Suppressor macrophage treated with lipopolysaccharide for 1 hour (primary cell): ENCODE measurements at places on chromosomes 5 and 9.

- DNase-seq = no peak
These were observed 202.9 kb upstream of the WWC1 start for GRCh38 chr5:168088410-168089173.

DNA sequence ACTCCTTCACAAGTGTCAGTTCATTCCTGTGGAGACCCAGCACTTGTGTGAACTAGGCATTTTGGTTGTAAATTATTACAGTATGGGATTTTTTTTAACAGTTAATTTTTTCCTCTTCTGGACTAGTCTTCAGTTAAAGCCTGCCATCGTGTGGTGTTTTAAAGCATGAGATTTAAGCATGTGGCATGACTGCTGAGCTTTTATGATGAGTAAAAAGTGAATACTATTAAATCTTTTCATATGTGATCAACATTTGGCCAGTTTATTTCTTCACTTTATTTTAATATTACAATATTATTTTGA, 25.0 kb downstream of the LMNB1 start:
- peak; percentile 72 for DNase-seq

- DNase-seq = peak; percentile 84
These were observed 56.1 kb downstream of the MEF2C start for GRCh38 chr5:88826646-88827585.

DNA sequence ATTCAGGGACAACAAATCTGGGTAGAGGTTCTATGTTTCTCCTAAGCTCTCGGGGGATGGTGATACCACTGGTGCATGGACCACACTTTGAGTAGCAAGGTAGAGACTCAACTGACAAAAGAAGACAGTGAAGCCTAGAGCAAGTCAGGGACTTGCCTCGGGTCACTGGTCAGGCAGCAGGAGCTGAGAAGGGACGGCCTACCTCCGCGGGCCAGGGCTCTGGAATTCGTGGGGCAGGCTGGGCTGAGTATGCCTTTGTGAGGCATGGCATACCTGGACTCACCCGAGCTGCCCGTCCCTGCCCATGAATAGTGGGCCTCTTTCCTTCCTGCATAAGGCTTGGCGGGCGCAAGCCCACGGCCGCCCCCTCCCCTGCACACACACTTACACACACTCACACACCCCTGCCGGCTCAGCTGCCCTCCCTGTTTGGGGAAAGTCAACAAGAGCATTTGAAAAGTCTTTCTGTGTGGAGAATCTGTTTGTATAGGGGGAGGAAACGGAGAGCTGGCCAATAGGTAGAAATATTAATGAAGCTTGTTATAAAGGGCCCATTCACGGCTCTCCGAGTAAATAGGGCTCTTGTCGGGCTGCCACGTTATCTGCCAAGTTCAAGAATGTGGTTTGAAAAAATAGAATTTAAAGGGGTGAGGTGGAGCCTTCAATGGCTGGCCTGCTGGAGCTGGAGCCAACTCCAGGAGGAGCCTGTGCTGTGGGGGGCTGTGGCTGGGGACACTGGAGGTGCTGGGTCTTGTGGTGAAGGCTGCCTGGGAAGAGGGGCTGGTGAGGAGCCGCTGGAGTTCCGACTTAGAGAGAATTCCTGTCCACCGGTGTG, 19.1 kb upstream of the KIF12 start:
- DNase-seq = no peak

- no peak for DNase-seq
These were observed 53.8 kb downstream of the RAD23B start for GRCh38 chr9:107336718-107337360.

- no peak for DNase-seq
These were observed 65.9 kb downstream of the GABBR2 start for GRCh38 chr9:98642661-98643312.

DNA sequence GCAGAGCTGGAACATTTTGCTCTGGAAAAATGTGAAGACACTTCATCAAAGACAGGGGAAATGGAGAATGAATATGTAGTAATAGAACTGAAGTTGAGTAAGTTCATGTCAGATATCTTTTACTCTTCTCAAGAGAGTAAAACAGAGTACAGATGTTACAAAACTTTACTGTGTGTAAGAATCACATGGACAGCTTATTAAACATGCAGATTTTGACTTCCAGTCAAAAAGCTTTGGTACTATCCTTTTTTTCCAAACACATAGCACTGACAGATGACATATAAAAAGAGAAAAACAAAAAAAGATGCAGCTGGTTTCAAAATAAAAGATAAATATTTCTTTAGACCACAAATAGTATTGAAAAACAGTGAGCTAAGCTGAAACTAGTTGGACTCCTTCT, 115.4 kb downstream of the FBN2 start:
- DNase-seq = no peak

DNA sequence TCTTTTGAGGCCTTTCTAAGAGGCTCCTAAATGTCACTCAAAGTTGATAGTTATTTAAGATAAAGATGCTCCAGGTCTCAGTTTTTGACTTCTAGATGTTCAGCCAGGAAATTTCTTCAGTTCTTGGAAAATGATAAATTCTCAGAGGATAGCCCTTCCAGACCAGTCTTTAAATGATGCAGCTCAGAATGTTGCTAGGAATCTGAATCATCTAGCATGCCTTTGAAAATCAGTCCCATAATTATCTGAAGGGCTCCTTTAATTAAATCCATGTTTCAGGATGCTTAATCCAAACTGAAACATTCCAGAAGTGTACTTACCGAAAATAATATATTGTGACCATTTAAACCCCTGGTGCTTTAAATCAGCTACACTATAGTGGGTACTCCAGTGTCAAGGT, 107.5 kb upstream of the FBN2 start:
- DNase-seq = no peak

DNA sequence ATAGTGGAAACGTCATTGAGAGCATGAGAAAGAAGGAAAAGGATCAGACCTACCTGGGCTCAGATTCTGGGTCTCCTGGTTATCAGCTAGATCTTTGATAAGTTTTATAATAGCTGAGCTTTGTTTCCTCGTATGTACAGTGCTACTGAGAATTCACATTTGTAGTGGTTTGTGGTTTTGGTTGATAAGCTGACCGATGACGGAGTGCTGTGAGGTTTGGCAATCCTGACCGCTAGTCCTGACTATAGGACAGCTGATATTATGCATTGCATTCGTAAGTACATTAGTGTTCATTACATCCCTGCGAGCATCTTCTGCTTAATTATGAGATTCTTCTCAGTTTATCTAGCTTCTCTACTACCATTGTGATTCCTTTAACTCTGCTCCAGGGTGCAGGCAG, 190.7 kb upstream of the SLC27A6 start:
- no peak for DNase-seq

DNA sequence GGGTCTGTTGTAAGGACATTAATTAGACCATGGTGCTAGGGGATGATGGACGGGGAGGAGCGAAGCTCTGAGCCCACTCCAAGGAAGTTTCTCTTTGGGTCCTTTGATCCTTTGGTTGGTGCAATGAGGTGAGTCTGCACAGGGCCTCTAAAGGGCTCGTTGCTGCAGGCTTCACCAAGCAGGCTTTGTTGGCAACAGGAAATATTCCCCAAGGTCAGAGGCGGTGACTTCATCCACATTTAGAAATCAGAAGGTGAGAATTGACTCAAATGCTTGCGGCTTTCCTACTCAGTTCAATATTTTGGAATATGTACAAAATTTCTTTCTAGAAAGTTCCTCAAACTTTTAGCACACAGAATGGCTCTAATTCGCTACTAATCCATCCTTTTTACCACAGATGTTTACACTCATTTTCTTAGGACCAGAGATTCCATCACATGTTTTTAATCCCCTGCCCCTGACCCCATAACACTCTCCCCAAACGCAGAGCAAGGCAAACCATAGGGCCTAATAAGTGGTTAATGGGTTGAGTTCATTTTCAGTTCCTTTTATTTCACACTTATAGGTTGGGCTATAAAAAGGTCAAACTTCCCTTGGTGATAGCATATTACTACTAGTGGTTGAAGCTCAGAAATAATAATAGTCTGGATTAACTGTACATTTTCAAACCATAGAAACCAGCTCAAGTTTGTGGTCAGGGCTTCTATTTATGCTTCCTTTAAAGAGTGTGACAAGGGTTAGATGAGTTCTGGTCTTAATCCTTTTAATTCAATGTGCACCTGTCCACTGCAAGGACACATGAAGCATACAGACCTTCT, 37.3 kb upstream of the TMEM252 start:
- DNase-seq = no peak

DNA sequence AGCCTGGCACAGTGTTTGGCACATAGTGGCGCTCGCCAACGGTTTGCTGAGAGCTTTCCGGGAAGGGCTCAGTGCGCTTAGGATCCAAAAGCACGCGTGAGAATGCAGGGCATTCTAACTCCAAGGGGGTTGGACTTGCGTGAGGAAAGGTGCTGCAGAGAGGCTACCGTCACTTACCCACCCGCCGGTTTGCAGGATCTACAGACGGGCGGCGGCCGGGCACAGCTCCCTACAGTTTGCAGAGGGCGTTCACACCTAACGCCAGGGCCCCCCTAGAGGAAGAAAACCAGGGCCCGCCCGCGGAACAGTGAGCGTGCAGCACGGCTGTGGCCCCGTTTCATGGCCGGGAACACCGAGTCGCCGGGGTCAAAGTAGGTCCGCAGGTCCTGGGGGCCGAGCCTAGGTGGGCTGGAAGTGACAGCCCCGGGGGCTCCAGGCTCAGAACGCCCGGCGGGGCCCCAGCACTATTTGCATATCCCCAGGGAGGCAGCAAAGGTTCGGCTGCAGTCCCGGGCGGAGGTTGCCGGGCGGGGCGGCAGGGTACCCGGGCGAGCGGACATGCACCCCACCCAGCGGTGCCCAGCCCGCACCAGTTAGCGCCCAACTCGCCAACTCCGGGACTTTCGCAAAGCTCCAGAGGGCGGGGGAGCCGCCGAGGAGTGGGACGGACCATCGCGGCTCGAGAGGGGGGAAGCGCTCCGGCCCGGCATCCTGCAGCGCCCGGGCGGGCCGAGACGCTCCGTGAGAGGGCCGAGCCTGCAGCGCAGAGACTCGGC, 526 bp upstream of the GALNT10 start:
- DNase-seq = peak; percentile 92

GRCh38 chr5:76954383-76954763, 1.5 kb downstream of the CRHBP start:
- DNase-seq = peak; percentile 15

- DNase-seq = no peak
These were observed 180.6 kb downstream of the HSPA4 start for GRCh38 chr5:133232435-133232834.

GRCh38 chr5:104913841-104914281, 1351.3 kb upstream of the NUDT12 start:
- DNase-seq = no peak

- DNase-seq = no peak
These were observed 928.5 kb downstream of the TLE4 start for GRCh38 chr9:80500300-80500699.

DNA sequence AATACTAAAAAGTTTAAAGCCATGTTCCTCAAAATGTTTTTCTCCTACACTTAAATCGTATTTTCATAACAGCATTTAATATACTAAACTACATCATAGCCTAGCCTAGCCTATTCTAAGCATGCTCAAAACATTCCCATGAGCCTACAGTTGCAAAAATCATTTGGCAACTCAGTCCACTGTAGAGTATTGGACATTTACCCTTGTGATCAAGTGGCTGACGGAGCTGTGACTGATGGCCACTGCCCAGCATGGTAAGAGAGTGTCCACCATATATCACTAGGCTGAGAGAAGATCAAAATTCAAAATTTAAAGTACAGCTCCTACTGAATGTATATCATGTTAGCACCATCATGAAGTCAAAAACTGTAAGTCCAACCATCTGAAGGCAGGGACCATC, 30.9 kb downstream of the SEMA5A start:
- no peak for DNase-seq

DNA sequence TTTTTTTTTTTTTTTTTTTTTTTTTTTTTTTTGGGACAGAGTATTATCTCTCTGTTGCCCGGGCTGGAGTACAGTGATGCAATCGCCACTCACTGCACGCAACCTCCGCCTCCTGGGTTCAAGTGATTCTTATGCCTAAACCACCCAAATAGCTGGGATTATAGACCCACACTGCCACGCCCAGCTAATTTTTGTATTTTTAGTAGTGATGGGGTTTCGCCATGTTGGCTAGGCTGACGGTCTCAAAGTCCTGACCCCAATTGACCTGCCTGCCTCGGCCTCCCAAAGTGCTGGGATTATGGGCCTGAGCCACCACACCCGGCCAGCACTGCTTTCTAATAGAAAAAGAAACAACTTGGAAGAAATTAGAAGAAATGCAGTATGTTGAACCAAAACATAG, 39.2 kb downstream of the TTC1 start:
- no peak for DNase-seq

- no peak for DNase-seq
These were observed 126.7 kb upstream of the ZNF608 start for GRCh38 chr5:124873188-124873587.

DNA sequence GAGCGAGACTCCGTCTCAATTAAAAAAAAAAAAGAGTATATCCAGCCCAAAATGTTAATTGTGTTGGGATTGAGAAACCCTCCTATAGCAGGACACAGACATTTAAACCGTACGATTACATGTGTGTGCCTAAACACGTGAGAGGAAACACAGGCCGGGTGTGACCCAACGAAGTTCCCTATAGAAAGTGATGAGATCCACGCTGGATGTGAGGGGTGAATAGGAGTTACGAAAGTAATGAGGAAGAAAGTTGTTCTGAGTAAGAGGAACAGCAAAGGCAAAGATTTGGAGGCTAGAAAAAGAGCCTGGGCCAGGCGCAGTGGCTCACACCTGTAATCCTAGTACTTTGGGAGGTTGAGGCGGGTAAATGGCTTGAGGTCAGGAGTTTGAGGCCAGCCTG, 13.6 kb downstream of the NAIF1 start:
- peak; percentile 94 for DNase-seq

GRCh38 chr9:20224756-20225155, 397.5 kb downstream of the MLLT3 start:
- no peak for DNase-seq

GRCh38 chr5:122656160-122656559, 118.7 kb upstream of the SNX2 start:
- no peak for DNase-seq

GRCh38 chr9:69785757-69786156, 25.9 kb upstream of the PTAR1 start:
- no peak for DNase-seq

DNA sequence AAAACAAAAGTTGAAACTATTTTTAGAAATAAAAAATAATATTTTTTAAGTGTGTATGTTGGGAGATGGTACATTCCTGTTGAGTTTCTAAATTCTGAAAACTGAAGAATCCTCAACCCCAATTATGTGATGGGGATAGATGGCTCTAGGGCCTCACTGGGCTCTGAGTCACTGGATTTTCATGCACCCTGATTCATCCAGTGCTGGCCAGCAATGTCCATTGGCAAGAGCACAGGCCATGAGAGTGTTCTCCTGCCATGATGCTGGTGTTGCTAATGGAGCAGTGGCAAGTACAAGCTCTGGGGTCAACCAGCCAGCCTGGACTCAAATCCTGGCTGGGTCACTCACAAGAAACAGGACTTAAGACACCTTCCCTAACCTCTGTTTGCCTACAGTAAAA, 23.3 kb downstream of the SMIM23 start:
- DNase-seq = no peak
